ENCODE measurements at places on chromosomes 2 and 18.

- no peak for DNase-seq
Measured at GRCh38 chr2:109402980-109403840, 210.6 kb downstream of the SEPTIN10 start.

GRCh38 chr2:86822668-86823345 is 32.1 kb upstream of the CD8A start:
- no peak for DNase-seq

DNA sequence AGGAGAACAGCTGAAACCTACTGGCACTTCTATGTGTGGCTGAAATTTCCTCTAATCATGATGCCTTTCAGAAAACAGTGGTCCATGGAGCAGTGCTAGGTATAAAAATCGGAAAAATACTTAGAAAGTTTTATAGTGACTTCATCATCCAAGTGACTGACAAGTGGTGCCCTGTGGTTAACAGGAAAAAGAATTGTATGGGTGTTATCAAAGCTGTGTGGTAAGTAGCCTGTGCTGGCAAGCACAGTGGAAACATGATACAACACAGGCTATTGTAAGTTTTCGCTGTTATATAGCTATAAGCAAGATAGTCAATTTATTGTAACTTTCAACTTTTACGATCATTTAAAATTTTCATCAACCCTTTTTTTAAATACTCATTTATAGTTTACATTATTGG is 1599.7 kb upstream of the ZEB2 start:
- no peak for DNase-seq

GRCh38 chr2:1986598-1986997 is 242.3 kb upstream of the PXDN start:
- no peak for DNase-seq

DNA sequence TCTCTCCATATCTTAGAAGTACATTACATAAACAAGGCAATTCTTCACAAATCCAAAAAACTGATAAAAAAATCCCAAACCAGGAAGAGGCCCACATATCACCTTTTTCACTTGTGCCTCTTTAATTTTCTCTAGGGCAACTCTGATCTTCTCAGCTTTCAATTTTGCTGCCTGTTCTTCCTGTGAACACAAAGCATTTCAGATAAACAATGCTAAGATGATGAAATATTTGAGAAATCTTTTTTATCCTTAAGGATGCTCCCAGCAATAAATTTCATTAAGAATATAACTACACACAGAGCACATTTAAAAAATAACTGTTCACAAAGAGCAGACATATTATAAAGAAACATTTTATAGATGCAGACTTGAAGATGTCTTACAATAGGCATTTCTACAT is 73.4 kb downstream of the RAPH1 start:
- no peak for DNase-seq

DNA sequence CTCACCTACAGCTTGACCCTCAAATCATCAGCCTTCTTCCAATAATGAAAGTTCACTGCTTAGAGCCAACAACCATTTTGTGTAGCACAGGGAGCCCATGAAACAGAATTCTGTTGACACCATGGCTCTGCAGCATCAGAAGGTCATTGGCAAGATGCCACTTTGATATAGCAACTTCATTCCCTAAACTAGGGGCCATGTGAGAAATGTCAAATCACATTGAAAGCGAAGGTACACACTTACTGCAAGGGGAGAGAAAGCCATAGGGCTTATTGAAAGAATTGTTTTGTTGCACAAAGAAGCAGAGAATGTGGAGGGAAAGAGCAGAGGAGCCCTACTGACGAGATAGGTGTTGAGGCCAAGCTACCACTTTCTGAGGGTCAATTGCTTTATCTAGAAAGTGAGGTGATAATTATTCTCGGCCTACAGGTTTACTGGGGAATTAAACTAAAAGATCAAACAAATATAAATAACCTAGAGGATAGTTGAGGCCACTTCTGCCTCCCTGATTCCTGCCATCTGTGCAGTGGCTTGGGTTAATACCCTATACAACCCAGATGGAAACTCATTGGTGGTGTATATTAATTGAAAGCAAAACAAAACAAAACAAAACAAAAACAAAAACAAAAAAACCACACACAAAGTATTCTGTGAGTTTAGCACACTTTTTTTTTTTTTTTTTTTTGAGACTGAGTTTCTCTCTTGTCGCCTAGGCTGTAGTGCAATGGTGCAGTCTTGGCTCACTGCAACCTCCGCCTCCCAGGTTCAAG is 5.9 kb upstream of the ABCA12 start:
- no peak for DNase-seq

DNA sequence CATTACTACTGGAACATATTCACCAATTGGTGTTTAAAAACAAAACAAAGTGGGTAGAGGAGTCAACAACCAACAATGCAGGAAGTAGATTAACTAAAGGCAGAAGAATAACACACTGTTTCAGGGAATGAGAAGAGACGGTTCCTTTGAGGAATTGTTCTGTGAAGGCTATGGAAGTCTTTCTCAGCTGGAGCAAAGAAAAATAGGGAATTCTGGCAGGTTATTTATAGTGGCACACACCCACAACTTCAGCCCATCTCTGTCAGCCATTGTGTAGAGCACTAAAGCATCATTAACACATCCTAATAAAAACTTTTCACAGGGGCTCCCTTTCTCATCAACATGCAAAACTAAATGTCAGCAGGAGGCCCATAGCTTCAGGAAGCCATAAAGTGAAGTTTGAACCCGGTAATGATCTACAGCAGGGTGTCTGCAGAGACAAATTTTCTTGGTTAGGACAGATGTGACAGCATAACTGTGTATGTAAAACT is 113.6 kb downstream of the CDH2 start:
- DNase-seq = no peak

GRCh38 chr2:174112073-174112472 is 136.3 kb downstream of the OLA1 start:
- DNase-seq = no peak

All from activated CD8-positive, alpha-beta memory T cell treated with anti-CD3 and anti-CD28 coated beads for 4 hours (primary cell).